ENCODE measurements at places on chromosomes 16 and 17. TPM values are rescaled to one million over a fixed set of nuclear protein-coding genes. Genes with fewer than 3 reads are reported as not detected.

Gene SLC13A2
- not detected for total RNA-seq

Gene CA7
- not detected for total RNA-seq

Gene CARD14
- total RNA-seq, result 0.18 TPM

Gene NKD1
- total RNA-seq, result 0.26 TPM

Gene CD300H
- not detected for total RNA-seq

Gene RAC3
- 1.1 TPM for total RNA-seq

Gene EMP2
- total RNA-seq, result 61.3 TPM

Gene SMIM36
- not detected for total RNA-seq

Gene TBX4
- 0.29 TPM for total RNA-seq

Gene CACNG5
- not detected for total RNA-seq

Gene C16orf96
- not detected for total RNA-seq

Gene ACSM2A
- total RNA-seq, result not detected

Gene DPEP2
- total RNA-seq, result 0.75 TPM

Gene HOXB7
- total RNA-seq, result 0.75 TPM

Gene MAP2K6
- total RNA-seq, result 0.83 TPM

Gene MYCBPAP
- 2.4 TPM for total RNA-seq

Gene QPRT
- 25.7 TPM for total RNA-seq

Gene CFAP97D1
- not detected for total RNA-seq

Gene STH
- not detected for total RNA-seq

Gene ITGAL
- total RNA-seq, result 29.5 TPM

Gene TBC1D3G
- total RNA-seq, result not detected

Gene RNF222
- not detected for total RNA-seq

Gene RASD1
- total RNA-seq, result 14.6 TPM

Gene PIRT
- total RNA-seq, result not detected

Gene C17orf113
- 0.86 TPM for total RNA-seq
